ENCODE measurements at places on chromosomes 13 and 19. TPM values are rescaled to one million over a fixed set of nuclear protein-coding genes. Genes with fewer than 3 reads are reported as not detected.

DNA sequence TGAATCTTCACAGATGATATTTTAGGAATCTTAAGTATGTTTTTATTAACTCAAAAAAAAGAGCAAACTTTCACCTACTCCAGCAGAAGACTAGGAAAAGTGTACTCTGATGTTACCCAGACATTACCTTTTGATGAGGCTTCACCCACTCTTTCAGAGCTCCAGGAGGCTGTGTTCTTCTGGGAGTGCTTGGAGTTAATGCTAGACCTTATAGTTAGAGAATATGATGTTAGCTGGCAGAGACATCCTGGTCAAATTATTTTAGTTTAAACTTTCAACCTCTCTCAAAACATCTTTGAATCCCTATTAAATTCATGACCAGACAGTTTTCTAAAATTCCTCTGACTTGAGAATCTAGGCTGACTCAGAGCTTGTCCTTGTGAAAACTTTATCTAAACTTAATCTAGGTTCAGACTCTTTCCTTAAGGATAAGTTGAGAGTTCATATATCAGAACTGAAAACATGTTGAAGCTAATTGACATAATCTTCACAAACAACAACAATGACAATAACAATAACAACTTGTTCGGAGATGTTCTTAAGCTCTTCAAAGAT, 82.8 kb downstream of the ITGBL1 start:
- no peak for DNase-seq

DNA sequence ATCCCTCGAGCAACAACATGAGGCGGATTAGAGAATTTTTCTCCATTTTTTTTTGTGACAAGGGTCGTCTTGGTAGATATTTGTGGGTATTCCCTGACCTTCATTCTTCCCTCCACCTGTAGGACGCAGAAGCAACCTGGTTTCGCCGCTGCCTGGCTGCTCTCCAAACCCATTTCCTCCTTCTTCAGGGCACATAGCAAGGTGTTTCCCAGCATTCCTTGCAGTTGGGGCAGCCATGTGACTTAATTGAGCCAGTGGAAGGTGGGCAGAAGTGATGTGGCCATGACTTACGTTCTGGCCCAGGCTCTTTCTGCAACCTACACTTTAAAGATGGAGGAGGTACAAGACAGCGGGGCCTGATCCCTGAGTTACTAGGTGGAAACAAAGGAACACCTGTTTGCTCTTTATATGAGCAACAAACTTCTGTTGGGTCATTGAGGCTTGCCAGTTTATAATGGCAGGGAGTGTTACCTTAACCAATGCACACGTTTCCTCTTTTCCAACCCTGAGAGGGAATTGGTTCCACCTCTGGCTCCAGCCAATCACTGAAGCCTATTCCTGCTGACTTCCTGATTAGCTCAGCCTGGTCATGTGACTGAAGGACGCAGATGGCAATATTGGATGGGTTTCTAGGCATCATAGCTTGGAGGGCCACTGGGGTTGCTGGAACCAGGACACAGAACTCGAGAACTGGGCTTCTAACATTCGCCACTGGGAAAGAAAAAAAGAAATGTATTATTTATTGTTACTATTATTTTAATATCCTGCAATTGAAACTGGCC, 30.8 kb upstream of the ZNRF4 start:
- no peak for DNase-seq

DNA sequence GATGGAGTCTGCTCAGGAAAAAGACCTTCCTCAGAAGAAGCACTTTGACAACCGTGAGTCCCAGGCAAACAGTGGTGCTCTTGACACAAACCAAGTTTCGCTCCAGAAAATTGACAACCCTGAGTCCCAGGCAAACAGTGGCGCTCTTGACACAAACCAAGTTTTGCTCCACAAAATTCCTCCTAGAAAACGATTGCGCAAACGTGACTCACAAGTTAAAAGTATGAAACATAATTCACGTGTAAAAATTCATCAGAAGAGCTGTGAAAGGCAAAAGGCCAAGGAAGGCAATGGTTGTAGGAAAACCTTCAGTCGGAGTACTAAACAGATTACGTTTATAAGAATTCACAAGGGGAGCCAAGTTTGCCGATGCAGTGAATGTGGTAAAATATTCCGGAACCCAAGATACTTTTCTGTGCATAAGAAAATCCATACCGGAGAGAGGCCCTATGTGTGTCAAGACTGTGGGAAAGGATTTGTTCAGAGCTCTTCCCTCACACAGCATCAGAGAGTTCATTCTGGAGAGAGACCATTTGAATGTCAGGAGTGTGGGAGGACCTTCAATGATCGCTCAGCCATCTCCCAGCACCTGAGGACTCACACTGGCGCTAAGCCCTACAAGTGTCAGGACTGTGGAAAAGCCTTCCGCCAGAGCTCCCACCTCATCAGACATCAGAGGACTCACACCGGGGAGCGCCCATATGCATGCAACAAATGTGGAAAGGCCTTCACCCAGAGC, 16.2 kb upstream of the ZNF544 start:
- no peak for DNase-seq

- no peak for DNase-seq
Observed at GRCh38 chr19:7522923-7523667, 671 bp downstream of the MCOLN1 start.

GRCh38 chr13:112034231-112034630, 32.7 kb upstream of the SOX1 start:
- no peak for DNase-seq

DNA sequence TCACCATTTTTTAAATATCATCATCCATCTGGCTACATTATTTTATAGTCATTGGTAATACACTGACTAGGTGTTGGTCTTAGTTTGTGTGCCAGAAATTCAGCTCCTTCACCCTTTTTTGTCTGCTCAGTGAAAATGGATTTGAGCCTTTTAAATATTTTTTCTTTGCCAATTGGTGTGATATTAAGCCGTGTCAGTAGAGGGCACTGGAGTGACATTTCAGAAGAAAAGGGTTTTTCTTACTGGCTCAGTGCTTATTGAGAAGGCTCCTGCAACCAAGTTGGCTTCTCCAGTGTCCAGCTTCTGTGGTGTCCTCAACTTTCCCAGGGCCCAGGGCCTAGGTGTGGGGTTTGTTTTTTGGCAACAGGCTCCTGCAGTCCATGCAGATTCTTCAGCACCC, 546.6 kb downstream of the DACH1 start:
- peak; percentile 20 for DNase-seq

The NKPD1 gene
- not detected for total RNA-seq

The PLEKHF1 gene
- total RNA-seq: 3.4 TPM

The CEACAM3 gene
- total RNA-seq: 2.8 TPM
